ENCODE measurements at places on chromosomes 13 and 19.
A peak's percentile ranks its signal among the peaks of the same experiment; 100 is the strongest.

GRCh38 chr13:27592865-27593264 is 27.5 kb downstream of the LNX2 start:
- DNase-seq, result no peak

- no peak for DNase-seq
Measured at GRCh38 chr13:114095486-114095885, 36.9 kb downstream of the RASA3 start.

- DNase-seq, result no peak
Measured at GRCh38 chr19:36245210-36246005, 30.5 kb downstream of the ZNF146 start.

- peak; percentile 9 for DNase-seq
Measured at GRCh38 chr13:113816254-113816929, 47.5 kb downstream of the GAS6 start.

DNA sequence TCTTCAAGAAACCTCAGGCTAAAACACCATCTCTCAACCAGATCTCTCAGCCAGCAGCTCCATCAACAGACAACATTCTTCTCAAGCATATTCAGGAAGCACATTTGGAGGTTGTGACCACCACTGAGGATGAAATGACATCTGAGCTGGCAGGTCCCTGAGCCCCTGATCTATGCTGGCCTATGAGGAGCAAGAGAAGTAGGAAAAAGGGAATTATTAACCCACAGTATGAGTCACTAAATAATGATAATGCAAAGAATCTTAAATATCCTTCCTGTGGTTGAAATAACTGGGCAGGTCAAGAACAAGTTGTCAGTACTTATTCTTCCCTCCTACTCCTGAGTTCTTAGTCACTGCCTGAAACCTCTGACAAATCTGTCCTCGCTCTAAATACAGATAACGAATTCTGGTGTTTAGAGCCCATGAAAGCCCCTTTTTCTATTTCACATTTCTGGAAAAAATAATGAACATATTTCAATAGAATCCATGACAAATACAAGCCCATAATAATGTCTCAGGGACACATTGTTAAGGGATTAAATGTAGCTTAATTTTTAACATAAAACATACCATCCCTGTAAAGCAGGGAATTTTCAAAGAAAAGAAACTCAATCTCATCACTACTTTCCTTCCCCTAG is 225.8 kb upstream of the IRS2 start:
- DNase-seq, result no peak

- DNase-seq, result no peak
Measured at GRCh38 chr19:42323473-42323851, 2.0 kb upstream of the MEGF8 start.

DNA sequence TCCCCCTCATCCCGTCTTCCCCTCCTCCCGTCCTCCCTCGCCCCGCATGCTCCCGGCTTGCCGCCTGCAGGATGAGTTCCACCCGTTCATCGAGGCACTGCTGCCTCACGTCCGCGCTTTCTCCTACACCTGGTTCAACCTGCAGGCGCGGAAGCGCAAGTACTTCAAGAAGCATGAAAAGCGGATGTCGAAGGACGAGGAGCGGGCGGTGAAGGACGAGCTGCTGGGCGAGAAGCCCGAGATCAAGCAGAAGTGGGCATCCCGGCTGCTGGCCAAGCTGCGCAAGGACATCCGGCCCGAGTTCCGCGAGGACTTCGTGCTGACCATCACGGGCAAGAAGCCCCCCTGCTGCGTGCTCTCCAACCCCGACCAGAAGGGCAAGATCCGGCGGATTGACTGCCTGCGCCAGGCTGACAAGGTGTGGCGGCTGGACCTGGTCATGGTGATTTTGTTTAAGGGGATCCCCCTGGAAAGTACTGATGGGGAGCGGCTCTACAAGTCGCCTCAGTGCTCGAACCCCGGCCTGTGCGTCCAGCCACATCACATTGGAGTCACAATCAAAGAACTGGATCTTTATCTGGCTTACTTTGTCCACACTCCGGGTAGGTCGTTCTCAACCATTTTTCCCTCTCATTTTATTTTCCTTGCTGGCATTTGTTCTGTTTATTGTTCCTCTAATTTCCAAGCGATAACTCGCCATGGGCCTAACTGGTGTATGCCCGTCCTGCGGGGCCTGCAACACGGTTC is 29.8 kb downstream of the NFIX start:
- no peak for DNase-seq

GRCh38 chr13:27398360-27398759 is 26.1 kb upstream of the GTF3A start:
- no peak for DNase-seq

GRCh38 chr13:38850868-38851626 is 139.6 kb downstream of the STOML3 start:
- no peak for DNase-seq

GRCh38 chr19:19385896-19386869 is 19.3 kb upstream of the GATAD2A start:
- DNase-seq, result peak; percentile 63

DNA sequence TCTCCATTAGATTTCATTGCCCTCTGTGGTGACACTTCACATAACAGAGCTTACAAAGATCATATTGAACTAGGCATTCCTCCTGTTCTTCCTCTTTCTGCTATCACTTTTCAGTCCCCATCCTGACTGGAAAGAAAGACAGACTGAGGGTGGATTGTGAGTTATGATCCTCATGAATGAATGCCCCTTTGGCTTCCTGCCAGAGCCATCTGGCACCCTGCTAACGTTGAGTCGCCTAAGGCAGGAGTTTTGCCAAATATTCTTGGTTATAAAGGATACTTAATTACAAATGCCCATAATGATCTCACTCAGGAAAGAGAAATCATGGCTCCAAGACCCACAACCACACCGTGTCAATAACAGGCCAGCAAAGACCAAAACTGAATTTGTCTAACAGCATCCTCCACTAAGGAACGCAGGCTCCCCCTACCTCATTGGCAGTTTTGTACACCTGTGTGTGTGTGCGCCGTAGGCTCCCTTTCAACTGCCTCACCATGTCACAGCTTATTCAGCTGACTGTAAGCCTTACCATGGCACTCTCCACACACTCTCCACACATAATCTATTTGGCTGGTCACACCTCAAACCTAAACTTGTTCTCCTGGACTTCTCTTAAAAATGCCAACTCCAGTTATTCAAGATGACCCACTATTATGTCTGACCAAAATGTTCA is 15.5 kb downstream of the ZNF211 start:
- DNase-seq, result no peak

GRCh38 chr13:68550330-68550729 is 1320.2 kb upstream of the PCDH9 start:
- DNase-seq, result no peak

- no peak for DNase-seq
Measured at GRCh38 chr19:54189145-54189734, at the start of gene MBOAT7. TSS of gene MBOAT7 (minus strand) at chr19:54189580. CDS start at chr19:54188508, 1,072 bp downstream.

GRCh38 chr13:40433577-40433976 is 232.9 kb downstream of the FOXO1 start:
- peak; percentile 35 for DNase-seq

- DNase-seq, result no peak
Measured at GRCh38 chr13:101522607-101523006, 70.1 kb downstream of the ITGBL1 start.

- DNase-seq, result no peak
Measured at GRCh38 chr13:106628936-106629659, 61.2 kb upstream of the ARGLU1 start.

DNA sequence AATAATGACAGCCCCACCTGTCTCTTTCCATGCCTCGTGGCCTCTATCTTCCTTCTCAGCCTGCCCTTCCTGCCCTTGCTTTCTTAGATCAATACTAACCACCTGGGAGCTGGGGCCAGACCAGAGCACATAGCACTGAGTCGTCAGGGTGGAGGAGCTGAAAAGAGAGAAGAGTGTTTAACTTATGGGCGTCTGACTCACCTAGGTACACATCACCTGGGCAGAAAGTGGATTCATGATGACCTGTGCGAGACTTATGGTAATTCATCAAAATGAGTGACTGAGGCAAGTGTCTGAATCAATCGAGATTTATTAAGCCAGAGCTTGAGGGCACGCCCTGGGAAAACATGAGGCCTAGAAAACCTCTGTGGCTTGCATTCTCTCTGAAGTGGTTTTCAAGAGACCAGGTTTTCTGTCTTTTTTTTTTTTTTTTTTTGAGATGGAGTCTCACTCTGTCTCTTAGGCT is 19.2 kb downstream of the CEACAM6 start:
- peak; percentile 53 for DNase-seq

DNA sequence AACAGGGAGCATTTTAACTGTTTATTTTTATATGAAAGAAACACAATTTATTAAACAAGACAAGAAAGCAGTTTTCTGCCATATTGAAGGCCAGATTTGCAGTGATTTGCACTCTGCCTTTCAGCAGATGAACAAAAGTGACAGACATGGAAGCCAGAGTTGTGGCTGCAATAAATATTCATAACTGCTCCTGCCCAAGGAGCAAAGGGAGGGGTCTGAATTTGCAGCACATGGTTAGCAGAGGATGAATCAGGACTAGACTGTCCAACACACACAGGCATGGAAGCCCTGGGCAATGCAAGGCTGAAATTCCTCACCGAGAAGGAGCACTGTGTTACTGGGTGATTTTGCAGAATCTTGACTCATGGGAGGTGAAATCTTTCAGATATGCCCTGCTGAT is 418.2 kb downstream of the DCT start:
- DNase-seq, result no peak

GRCh38 chr19:51407511-51408131 is 9.8 kb downstream of the SIGLEC10 start:
- peak; percentile 47 for DNase-seq

- no peak for DNase-seq
Measured at GRCh38 chr13:23392925-23393645, 40.4 kb downstream of the SACS start.

DNA sequence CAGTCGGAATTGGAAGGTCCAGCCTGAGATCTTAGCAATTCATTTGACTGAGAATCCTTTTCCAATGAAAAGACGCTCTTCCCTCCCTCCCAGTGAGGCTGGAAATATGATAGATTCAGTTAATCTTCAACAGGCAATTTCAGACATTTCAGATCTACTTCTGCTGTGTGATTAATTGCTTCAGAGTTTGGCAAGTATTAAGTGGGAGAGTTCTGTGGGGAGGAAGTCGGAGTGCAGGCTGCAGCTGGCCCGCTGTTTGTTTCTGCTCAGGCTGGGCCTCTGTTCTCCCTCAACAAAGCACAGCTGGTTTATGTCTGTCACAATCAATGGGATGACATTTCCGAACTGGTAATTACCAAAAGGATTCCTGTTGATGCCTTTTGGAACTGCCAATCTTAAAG is 178.2 kb downstream of the NDFIP2 start:
- no peak for DNase-seq

- DNase-seq, result no peak
Measured at GRCh38 chr19:51392701-51393100, 2.3 kb upstream of the C19orf84 start.

DNA sequence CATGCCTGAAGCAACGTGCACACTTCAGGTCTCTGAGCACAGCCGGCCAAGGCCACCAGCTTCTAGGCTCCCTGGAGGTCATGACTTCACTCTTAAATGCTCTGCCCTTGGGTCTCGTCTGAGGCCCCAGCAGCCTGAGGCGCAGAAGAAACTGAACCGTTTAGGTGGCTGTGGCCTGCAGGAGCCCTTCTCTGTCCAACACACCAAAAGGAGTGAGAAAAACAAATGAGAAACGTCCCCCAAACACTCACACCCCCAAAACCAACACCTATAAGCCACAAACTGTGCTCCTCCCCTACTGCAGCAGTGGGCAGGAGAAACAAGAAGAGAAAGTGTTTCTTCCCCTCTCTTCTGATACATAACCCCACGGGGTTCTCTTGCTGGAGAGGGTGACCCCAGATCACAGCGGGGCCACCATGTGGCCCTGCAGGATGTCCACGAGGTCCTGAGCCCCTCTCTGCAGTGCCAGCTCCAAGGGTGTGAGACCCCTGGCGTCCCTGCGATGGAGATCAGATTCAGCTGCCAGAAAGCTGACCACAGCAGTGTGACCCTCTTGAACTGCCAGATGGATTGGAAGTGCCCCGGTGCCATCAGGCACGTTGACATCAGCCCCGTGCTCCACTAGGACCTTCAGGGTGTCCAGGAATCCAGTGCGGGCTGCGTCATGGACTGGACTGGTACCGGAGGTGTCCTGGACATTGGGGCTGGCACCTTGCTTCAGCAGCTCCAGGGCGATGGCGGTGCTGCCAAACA is 1.0 kb upstream of the KRI1 start:
- DNase-seq, result peak; percentile 56
